HCT116 (cell line): ENCODE measurements at places on chromosomes 6 and 20. TPM values are rescaled to one million over a fixed set of nuclear protein-coding genes. Genes with fewer than 3 reads are reported as not detected.

The NRSN1 gene
- total RNA-seq = not detected

The SNAP91 gene
- not detected for total RNA-seq

The FRMD1 gene
- not detected for total RNA-seq

The POU5F1 gene
- 1.9 TPM for total RNA-seq

The SLC17A3 gene
- not detected for total RNA-seq

The CCNC gene
- total RNA-seq = 78.5 TPM

- no peaks in the 10 kb centered on the region for H3K36me3 ChIP-seq
- H3K27me3 ChIP-seq = no peaks in the 10 kb centered on the region
- peak; percentile 34 for DNase-seq
- H3K4me1 ChIP-seq = peaks cover 21% of the 10 kb centered on the region
- H3K27ac ChIP-seq = peak within 1 kb of the TSS; percentile 68
These were observed at the start of gene TGIF2 for GRCh38 chr20:36573103-36573797. TGIF2 (plus strand) TSS chr20:36573597; CDS start chr20:36578775, 5,178 bp downstream.

DNA sequence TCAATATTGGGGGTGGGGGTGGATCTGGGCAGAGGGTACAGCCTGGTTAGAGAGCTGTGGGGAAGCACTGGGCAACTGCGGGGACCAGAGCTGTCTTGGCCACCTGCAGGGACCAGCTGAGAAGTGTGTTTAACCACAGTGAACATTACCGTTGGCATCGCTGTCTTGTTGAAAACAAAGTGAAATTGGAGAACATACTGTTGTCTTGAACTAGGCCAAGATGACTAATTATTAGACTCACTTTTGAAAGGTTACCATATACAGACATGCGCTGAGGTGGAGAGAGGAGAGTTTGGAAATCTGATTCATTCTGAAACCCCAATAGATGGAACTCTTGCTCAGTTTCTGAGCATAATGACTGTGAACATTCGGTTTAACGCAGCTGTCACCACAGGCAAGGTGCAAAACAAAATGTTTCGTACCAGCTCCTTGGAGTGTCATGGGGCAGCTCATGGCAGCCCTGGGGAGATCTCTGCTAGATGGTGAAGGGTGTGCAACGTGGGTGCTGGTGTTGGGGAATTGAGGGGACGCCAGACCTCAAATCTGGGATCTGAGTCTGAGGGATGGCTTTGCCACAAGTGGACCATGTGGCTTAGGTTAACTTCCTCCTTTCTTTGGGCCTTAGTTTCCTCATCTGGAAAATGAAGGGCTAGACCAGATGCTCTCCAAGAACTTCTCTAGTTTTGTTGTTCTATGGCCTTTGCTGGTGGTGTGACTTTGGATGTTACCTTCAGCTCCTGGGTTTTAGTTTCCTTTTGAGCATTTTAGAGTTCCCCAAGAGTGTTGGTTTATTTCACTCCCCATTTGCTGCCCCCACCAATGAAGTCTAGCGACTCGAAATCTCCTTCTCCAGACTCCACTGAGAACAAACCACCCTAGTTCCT is 24.6 kb upstream of the GTSF1L start:
- no peaks in the 10 kb centered on the region for H3K27me3 ChIP-seq
- no peak overlapping the region for H3K4me3 ChIP-seq
- H3K4me1 ChIP-seq = no peaks in the 10 kb centered on the region
- DNase-seq = no peak
- no peak overlapping the region for H3K27ac ChIP-seq

GRCh38 chr6:169024047-169024660 is 229.5 kb downstream of the THBS2 start:
- H3K27me3 ChIP-seq = no peaks in the 10 kb centered on the region
- H3K4me3 ChIP-seq = no peak overlapping the region
- no peak for DNase-seq
- H3K36me3 ChIP-seq = no peaks in the 10 kb centered on the region
- H3K27ac ChIP-seq = no peak overlapping the region
- H3K4me1 ChIP-seq = no peaks in the 10 kb centered on the region

GRCh38 chr6:134138226-134138975 is 86.0 kb upstream of the SLC2A12 start:
- H3K27me3 ChIP-seq = no peaks in the 10 kb centered on the region
- no peaks in the 10 kb centered on the region for H3K4me1 ChIP-seq
- no peak for DNase-seq
- H3K4me3 ChIP-seq = no peak overlapping the region
- no peak overlapping the region for H3K27ac ChIP-seq
